CD4-positive, alpha-beta T cell treated with Interleukin-12 subunit alpha and Interleukin-12 subunit beta, for 1 hour (primary cell): ENCODE measurements at places on chromosomes 16 and 17.

- DNase-seq = no peak
Observed at GRCh38 chr17:19320876-19321275, 41.6 kb downstream of the B9D1 start.

DNA sequence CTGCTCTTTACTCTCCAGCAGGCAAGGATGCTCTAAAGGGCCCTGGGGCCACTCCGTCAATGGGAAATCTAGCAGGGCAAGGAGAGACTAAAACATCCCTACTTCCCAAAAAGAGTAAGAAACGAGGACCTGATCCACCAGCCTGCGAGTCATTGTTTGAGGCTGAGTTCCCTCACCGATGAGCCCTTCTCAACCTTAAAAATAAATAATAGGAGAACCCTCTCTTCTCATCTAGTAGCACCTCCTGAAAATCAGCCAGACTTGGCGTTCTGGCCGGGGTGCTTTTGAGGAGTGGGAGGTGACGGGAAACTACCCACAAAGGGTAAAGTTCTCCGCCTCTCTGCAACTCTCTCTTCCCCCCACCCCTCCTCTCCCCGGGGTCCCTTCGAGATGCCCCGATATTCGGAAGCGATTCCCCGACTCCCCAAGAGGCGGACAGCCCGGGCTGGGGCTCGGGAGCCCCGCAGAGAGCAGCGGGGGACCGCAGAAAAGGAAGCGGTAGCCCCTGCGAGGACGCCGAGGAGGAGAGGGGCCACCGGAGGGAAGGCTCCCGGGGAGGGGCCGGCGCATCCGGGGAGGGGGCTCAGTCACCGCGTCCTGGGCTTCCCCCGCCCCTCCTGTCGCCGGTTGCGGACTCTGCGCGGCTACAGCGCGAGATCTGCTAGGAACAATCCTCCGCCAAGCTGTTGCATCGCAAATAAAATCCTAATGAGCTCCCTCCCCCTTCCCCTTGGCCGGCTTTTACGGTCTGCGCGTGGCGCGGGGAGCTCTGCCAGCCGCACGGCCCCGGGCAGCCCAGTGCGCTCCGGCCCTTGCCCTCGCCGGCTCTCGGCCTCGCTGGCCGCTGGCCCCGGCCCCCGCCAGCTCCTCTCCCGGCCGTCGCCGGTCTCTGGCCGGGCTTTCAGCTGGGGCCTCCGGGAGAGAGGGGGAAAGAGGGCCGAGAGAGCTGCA is 1.3 kb downstream of the HOXB9 start:
- peak; percentile 37 for DNase-seq

GRCh38 chr16:2078096-2078495 is 30.3 kb downstream of the TSC2 start:
- DNase-seq = no peak

DNA sequence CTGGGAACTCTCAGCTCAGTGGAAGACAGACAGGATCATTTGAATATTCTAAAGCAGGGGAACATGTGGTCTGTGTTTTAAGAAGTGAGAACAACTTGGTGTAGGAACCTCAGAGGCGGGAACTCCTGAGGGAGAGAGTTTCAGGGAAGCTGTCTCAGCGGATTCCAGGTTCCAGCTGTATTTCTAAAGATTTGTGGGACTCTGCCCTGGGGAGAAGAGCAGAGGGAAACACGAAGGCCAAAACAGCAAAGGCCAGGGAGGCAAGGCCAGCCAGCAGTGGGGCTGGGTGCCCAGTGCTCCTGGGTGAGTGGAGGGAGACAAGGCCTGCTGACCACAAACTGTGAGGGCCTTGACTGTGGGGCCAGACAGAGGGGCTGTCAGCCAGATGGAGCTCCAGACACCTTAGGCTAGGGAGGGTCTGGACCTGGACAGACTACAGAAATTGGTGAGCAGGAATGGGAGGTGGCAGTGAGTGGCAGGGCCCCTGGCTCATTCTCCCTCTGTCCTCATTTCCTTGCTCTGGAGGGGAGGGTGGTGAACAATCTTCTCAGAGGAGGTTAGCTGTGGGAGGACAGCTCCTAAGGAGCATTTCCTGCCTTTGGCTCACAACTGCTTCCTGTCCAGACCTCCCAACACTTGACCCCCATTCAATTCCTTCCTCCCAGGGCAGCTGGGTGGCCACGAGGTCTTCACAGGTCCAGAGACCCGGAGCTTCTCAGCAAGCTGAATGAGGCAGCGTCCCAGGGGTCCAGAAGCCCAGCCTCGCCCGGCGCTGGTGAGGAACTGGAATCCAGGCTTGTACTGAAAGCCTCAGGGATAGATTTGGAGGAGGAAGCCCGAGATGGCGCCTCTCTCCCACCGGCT is 21.0 kb upstream of the FZD2 start:
- no peak for DNase-seq

DNA sequence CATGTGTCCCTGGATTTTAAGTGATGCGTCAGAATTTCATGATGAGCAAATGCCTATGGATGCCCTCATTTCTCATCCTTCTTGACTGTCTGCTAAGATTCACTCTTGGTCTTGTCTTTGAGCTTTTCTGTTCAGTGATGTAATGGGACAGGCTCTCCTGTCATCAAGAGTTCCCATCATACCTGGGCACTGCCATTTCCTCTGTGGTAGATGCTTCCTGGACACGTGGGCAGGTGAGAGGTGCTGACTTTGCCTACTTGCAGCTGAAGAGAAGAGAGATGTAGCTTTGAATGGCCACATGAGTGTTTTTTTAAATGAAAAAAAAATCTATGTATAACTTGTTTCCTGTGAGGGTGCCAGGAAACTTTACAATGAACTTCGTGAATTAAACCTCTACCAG is 557.7 kb downstream of the MAF start:
- DNase-seq = peak; percentile 34

- DNase-seq = no peak
Observed at GRCh38 chr16:31186176-31186575, 6.2 kb downstream of the FUS start.

GRCh38 chr17:36942019-36942599 is 4.8 kb downstream of the LHX1 start:
- no peak for DNase-seq

DNA sequence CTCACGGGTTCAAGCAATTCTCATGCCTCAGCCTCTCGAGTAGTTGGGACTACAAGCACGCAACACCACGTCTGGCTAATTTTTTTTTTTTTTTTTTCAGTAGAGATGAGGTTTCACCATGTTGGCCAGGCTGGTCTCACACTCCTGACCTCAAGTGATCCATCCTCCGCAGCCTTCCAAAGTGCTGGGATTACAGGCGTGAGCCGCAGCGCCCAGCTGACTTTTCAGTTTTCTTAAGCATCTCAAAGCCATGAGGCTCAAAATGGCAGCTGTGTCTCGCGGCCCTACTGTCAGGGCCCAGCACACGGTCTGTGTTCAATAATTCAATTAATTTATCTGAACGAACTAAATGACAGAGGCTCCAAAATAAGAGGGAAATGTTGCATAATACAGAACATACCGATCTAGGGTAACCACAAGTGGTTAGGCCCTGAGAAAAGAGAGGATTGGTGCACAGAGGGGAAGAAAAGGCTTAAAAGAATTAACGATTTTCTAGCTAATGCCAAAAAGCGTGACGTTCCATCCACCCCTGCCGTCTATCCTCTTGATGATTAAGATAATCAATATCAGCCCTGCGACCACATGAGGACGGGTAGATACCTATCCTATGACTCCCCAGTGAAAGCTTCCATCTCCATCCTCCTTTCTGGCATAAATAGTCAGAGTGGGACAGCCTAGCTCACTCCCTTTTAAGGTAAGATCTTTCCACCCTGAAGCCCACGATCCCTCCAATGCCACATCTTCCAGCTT is 136.9 kb downstream of the SLC39A11 start:
- DNase-seq = no peak

DNA sequence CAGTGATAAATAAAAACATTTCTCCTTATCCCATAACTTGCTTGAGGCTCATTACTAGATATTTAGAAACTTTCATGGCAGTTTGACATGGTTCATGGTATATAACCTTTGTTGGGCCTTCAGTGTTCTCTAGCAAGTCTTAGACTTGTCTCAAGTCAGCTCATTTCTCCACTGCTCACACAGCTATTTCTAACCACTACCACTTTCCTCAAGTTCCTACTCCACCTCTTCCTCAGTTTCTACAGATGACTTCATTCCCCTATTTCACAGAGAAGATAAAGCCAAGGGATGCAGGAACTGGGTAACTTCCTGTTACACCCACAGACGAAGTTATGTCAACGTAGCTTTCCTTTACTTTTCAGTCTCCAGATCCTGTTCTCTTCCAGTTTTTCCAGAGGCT is 23.2 kb downstream of the NLK start:
- no peak for DNase-seq

- DNase-seq = no peak
Observed at GRCh38 chr17:52938623-52939230, 780.2 kb upstream of the CA10 start.

GRCh38 chr16:66717112-66717675 is 20.7 kb upstream of the CMTM4 start:
- DNase-seq = no peak

- no peak for DNase-seq
Observed at GRCh38 chr16:57800200-57801097, 1.8 kb downstream of the KIFC3 start.

DNA sequence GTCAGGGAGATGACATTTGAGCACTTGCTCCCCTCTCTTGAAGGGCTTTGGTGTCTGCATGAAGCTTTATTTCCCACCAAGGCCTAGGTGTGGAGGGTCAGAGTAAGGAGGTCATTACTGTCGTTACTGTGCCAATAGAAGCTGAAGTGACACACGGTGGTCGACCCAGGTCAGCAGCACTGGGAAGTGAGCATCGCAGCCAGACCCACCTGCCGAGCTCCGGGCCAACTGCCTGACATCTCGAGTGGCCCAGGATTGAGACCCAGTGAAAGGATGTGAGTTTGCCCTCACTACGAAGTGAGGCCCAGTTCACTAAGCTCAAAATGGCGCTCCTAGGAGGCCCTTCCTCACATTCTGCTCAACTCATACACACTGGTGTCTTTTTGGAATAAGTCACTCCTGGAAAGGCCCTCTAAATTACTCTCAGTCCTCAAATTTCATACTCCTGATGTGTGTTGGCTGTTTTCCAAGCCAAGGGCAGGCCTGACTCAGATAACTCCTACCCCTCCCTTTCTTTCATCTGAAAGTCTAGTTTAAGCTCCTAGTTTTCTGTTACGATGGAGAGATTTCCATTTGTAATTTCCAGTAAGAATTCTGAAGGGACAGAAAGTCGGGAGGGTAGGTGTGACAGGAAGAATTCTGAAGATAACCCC is 200.4 kb downstream of the LGALS9B start:
- no peak for DNase-seq

GRCh38 chr17:40070709-40071312 is 8.0 kb downstream of the THRA start:
- DNase-seq = no peak

DNA sequence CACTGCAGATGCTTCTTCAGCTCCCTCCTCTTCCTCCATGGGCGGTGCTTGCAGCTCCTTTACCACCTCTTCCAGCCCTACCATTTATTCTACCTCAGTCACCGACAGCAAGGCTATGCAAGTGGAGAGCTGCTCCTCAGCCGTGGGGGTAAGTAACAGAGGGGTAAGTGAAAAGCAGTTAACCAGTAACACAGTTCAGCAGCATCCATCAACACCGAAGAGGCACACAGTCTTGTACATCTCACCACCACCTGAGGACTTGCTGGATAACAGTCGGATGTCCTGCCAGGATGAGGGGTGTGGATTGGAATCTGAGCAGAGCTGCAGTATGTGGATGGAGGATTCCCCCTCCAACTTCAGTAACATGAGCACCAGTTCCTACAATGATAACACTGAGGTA is 79.3 kb downstream of the NQO1 start:
- DNase-seq = no peak

DNA sequence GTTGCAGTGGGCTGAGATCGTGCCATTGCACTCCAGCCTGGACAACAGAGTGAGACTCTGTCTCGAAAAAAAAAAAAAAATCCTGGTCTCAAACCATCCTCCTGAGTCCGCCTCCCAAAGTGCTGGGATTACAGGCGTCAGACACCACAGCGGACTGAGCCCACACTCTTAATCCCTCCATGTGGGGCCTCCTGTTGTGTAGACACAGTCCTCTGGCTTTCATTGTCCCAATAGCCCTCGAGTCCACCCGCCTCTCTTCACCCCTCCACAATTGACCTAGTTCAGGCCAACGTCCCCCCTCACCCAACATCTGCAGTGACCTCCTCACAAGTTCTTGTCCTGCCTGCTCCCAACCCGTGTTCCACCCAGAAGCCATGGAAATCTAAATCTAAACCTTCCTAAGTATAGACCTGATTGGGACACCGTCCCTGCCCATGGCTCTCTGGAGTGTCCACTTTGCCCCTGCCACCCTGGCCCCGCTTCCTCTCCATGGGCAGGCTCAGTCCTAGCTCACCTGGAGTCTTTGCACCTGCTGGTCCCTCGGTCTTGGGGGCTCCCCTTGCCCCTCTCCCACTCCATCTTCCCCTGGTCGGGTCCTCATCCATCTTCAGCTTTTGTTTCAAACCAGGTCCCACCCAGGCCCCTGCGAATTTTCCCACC is 46.7 kb downstream of the HAPSTR1 start:
- DNase-seq = no peak

- no peak for DNase-seq
Observed at GRCh38 chr16:52597772-52598483, 51.0 kb upstream of the TOX3 start.

DNA sequence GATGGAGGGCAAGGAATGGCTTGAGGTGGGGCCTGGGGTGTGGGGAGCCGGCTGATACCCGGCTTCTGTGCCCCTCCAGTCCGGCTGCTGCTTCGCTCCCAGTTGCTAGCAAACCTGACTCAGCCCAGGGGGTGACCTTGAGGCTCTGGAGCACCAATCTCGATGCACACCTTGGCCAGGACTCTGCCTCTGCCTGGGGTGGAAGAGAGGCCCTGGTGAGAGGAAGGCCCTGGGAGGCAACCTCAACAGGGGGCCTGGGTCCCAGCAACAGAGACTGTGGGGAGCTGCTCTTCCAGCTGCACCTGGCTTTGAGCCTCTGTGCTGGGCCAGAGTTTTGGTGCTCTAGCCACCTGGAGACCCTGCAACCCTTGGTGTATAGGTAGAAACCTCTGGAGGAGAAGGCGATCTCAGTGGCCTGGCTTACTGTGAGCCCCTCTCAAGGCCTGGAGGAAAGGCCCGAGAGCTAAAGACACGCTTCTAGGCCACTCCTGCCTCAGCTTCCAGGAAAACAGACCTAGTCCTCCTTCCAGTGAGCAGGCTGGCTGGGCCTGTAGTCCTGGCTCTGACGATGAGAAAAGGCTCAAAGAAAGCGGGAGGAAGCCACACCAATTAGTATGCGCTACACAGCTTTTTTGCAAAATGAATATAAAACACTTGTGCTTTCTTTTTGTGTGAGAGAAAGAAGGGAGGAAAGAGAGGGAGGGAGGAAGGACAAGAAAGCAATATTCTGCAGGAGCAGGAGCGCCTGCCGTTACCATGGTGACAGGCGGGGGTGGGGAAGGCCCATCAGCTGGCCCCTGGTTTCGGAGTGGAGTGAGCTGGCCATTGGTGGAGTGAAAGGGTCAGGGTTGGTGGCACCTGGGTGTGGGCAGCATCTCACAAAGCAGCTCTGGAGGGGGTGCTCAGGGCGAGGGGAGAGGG is 51.0 kb downstream of the VAC14 start:
- no peak for DNase-seq

- no peak for DNase-seq
Observed at GRCh38 chr17:43634591-43635125, 27.1 kb downstream of the MEOX1 start.

GRCh38 chr17:73713136-73713535 is 68.9 kb upstream of the SDK2 start:
- no peak for DNase-seq
